NCI-H1105 (cell line): ENCODE measurements at places on chromosomes 2 and 18.

DNA sequence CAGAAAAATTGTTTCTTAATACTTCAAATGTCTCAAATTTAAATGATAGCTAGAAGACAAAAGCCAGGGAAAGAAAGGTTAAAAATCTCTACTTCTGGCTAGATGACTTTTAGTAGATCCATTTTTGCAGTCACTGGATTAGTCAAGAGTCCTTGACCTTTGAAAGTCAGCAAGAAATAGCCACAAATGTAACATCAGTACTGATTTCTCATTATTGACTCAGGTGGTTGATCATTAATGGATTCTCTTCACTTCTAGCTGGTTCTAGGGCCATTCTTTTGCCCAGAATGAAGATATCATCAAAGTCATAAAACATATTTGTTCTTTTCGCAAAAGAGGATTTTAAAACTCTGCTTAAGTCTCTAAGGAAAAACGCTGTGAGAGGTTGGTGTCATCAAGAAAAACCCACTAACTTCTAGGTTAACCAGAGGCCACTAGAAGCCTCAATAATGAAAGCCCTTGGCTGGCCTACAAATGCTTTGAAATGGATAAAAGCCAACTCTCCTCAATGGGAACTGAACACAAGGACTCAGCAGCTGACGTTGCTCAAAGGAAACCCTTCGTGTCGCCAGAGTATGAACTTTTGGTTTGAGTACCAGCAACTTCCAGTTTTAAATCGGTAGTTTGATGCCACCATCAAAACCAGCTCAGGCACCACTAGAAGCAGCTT, 66.3 kb downstream of the IRS1 start:
- no peak for DNase-seq

DNA sequence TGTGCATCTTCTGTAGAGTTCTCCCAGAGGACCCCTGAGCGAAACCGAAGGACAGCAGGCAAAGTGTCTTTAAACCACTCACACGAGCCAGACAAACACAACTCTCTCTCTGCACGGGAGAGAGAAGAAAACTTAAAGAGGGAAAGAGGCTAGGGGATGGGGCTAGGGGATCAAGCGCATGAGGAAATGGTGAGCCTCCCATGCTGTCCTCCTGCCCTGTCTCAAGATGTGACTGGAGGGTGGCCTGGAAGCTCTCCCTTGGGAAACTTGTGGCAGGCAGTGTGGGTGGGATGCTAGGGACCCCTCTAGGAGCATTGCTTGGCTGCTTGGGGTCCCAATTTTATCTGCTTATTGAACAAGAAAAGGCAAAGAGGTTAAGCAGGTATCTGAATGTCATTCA, 44.5 kb downstream of the CYP26B1 start:
- no peak for DNase-seq

- no peak for DNase-seq
These were observed 275.9 kb downstream of the CDH20 start for GRCh38 chr18:61609131-61609530.

- no peak for DNase-seq
These were observed 9.1 kb downstream of the TNP1 start for GRCh38 chr2:216850665-216851322.

DNA sequence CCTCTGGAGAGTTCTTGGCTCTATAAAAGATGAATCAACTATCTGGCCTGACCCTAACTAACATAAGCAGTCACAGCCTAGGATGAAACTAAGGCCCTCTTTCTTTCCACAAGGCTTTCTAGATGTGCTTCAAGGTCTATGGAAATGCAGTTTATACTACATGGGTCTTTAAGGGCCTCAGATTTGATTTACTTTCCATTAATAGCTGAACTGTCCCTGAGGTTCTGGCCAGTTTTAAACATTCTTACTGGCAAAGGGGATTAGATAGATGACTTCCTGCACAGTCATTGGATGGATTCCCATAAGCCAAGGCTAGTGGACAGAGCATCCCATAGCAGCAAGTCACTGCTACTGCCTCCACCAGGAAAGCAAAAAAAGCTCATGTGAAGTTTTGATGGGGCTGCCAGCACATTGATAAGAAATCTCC, 38.1 kb upstream of the LCLAT1 start:
- DNase-seq = no peak

DNA sequence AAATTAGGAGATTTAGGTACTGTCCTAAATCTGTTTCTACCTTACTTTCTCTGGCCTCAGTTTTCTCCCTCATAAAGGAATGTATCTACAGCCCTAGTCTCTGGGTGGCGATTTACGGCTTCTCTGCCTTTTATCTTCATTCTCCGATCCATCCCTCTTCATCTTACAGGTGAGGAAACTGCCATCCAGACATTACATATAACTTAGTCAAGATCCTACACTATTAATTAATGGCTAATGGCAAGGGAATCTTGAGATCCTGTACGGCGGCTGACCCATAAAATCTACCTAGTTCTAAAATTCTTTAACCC, 386 bp upstream of the YIPF4 start:
- no peak for DNase-seq

DNA sequence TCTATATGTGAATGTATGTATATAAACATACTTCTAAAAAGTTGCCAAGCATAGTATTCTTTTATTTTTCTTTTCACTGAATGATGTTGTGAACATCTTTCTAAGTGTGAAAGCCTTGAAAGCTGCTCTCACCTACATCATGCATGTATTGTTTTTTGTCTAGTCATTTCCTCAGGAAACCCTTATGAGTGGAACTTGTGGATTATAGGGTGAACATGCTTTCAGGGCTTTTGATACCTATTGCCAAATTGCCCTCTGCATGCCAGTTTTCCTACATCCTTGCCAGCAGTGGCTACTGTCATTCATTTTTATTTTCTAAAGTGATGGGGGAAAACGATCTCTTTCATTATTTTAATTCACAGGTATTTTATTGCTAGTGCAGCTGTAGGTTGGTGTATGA, 78.3 kb downstream of the ADAM23 start:
- DNase-seq = no peak
